ENCODE measurements at places on chromosomes 7 and 10.

DNA sequence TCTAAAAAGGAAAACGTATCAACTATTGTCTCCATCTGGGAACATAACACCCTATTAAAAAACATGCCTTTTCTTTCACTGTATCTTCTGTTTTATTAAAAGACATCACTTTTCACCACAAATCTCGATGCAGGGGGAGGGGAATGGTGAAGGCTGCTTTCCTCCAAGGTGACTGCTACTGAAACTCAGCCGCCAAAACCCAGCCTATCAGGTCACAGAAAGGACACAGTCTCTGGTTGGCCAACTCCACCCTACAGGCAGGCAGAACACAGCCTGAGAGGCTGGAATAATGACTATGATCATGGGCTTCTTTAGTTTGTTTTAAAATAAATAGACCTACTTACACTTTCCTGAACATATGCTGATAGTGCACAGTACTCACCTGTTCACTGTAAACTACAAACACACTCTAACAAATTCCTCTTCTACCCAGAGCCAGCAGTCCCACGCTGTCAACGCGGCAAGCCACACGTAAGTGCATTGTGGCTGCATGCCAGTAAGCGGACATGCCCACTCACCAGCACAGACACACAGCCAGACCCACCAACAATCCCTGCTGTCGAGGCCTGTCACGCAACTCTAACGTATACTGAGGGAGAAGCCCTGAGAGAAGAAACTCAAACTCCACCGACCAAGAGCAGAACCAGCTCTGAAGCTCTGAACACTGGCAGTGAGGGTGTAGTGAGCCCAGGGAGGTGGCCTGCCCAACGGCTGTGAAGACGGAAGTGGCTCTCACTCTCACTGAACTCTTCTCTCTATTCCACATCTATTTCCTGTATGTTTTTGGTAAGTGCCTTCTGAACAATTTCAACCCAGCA, 41.8 kb downstream of the NCAPG2 start:
- DNase-seq: no peak

GRCh38 chr10:1095498-1095897, 39.3 kb downstream of the WDR37 start:
- no peak for DNase-seq

DNA sequence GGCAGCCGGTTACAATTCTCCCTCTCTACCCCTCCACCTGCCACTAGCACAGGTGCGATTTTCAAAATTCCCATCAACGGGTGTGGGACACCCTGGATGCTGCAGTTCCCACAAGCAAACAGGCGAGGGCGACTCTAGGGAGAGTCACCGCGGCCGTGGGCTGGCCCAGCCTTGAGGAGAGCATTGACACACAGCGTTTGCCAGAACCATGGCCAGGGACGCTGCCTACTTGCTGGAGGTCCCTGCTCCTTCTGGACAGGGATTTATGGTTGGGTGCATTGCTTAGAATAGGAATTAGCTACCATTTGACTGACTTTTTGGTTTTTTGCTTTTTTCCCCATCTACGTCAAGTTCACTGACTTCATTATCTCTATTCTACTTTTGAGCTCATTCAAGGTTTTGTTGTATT, 19.0 kb upstream of the CLDN4 start:
- DNase-seq: no peak

DNA sequence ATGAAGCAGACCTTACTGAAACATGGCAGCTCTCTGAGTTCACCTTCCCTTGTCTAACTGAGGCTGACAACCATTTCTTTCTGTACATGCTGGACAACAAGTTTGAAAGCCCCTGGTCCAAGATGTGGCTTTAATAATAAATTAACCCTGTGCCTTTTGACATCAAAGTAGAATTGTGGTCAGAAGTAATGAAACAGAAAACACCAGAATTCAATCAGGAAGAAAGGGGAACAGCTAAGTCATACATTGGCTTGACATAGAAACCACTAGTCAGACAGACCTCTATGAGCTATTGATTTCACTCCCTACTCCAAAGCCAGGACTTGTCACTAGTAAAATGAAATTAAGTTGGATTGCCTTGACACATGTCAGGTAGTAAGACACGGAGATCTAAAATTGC, 175.2 kb upstream of the ASAH2 start:
- no peak for DNase-seq

- no peak for DNase-seq
Measured at GRCh38 chr10:71679425-71679824, 40.2 kb downstream of the C10orf105 start.

GRCh38 chr7:119959811-119960210, 313.2 kb upstream of the KCND2 start:
- DNase-seq: no peak

DNA sequence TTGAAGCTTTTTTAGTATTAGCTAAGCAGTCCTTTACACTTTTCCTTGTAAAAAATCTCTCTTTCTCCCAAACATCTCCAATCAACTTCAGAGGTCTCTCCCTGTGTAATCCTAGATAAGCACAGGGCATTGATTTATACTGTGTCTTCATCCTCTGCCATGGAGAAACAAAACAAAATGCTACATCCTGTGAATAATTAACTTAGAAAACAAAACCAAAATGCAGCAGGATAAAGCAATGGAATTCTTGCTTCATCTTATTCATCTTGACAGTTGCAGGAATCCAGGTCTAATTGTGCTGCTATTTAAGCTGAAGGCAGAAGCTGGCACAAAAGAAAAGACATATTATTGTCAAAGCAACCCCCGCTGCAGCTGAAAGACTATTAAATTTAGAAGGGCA, 641.5 kb upstream of the SORCS1 start:
- no peak for DNase-seq

GRCh38 chr7:27899601-27900000, 159.6 kb downstream of the TAX1BP1 start:
- no peak for DNase-seq

- no peak for DNase-seq
Measured at GRCh38 chr10:116444527-116445142, 17.0 kb downstream of the PNLIPRP3 start.

DNA sequence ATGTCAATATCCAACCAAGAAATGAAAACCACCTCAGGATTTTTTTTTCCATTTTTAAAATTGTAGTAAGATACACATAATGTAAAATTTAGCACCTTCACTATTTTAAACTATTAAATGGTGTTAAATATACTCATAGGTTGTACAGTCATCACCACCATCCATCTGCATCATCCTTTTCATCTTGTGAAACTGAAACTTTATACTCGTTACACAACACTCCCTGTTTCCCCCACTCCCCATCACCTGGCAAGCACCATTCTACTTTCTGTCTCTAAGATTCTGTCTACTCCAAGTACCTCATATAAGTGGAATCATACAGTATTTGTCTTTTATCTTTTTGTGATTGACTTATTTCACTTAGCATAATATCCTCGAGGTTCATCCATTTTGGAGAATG, 335.2 kb upstream of the NPSR1 start:
- DNase-seq: no peak

- DNase-seq: no peak
Measured at GRCh38 chr10:95341716-95342130, 50.9 kb upstream of the PDLIM1 start.

DNA sequence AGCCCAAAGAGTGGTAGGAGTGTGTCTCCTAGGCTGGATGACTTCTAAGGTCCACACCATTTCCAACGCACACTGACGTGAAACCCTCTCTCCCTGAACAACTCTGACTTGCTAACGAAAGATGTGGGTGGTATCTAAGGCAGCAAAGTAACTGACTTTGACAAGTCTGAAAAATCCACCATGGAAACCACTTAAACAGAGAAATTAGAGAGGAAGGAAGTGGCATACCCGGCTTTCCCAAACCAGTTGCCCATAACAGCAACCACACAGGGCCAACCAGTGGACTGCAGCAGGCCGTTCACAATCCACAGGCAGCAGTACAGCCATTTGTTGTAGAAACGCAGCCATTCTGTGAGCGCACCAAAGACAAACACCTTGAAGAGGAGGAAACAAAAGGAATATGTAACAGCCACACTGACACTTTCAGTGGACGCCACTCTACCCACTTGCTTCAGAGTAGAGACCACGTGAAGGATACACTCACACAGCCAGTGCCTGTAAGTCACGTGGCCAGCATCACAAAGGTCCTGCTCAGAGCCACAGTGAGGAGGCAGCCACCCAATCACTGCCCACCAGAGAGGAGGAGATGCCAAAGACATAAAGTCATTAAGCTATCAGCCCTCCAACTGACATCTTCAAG, 39.8 kb downstream of the SLC37A3 start:
- no peak for DNase-seq

- no peak for DNase-seq
Measured at GRCh38 chr7:52143219-52143618, 826.6 kb upstream of the COBL start.

GRCh38 chr7:28771906-28772622, 186.1 kb downstream of the TRIL start:
- DNase-seq: no peak

- no peak for DNase-seq
Measured at GRCh38 chr7:37977243-37977642, 56.8 kb downstream of the EPDR1 start.

- DNase-seq: no peak
Measured at GRCh38 chr7:33193308-33193864, 64.0 kb downstream of the BBS9 start.

GRCh38 chr10:15791816-15792524, 68.3 kb downstream of the MINDY3 start:
- no peak for DNase-seq

GRCh38 chr7:156920076-156920475, 27.1 kb upstream of the LMBR1 start:
- DNase-seq: no peak
